Right atrium auricular region (tissue), 2 donors: ENCODE measurements at places on chromosomes 11 and 22. TPM values are rescaled to one million over a fixed set of nuclear protein-coding genes. Genes with fewer than 3 reads are reported as not detected.
A peak's percentile ranks its signal among the peaks of the same experiment; 100 is the strongest.

DNA sequence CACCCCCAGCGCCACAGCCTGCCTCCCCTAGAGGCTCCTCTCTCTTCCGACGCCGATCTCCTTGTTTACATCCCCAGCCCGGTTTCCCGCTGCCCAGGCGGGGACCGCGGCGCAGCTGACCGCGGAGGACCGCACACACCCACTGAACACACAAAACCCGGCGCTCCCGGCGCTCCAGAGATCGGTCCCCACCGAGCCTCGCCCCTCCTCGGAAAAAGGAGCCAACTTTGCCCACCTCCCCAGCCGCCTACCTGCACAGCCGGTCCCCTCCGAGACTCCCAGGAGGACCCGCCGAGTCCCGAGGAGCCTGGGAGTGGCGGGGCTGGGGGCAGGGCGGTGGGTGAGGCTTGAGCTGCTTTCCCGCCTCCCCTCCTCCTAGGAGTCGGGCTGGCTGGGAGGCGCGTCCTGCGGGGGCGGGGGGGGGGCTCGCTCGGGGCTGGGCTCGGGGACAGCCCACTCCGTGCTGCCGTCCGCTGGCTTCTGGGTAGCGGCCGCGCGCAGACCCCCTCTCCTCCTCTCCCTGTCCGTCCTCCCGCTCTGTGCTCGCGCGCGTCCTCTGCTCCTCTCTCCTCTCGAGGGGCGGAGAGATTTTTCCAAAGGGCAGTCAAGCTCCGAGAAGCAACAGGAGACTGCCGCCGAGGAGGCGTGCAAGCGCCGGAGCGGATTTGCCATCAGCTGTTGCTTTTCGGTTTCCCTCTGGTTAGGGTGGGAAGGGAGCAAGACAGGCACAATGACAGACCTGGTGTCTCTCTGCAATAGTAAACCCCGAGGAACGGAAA, at the start of gene FXYD6:
TSS of gene FXYD6 (minus strand) at position 318 of the 779 bp plus-strand sequence. CDS start 33,882 bp downstream, outside the sequence.
- no peaks in the 10 kb centered on the region for H3K27me3 ChIP-seq
- no peaks in the 10 kb centered on the region for H3K36me3 ChIP-seq
- H3K4me3 ChIP-seq: peak within 1 kb of the TSS; percentile 63

The PSMA1 gene
- total RNA-seq: 96.0 TPM

GRCh38 chr11:61542705-61543104, 34.2 kb downstream of the LRRC10B start:
- H3K36me3 ChIP-seq: peaks cover 4% of the 10 kb centered on the region
- H3K4me3 ChIP-seq: no peak overlapping the region
- H3K27me3 ChIP-seq: no peaks in the 10 kb centered on the region
- no peaks in the 10 kb centered on the region for H3K4me1 ChIP-seq
- no peak for DNase-seq

GRCh38 chr11:77397631-77398030, 76.3 kb downstream of the PAK1 start:
- DNase-seq: no peak
- no peak overlapping the region for H3K27ac ChIP-seq
- no peaks in the 10 kb centered on the region for H3K36me3 ChIP-seq
- H3K4me3 ChIP-seq: no peak overlapping the region
- no peaks in the 10 kb centered on the region for H3K4me1 ChIP-seq

GRCh38 chr11:117868815-117869561, 7.5 kb downstream of the FXYD6 start:
- no peak for DNase-seq
- no peaks in the 10 kb centered on the region for H3K36me3 ChIP-seq
- H3K4me1 ChIP-seq: no peaks in the 10 kb centered on the region
- no peak overlapping the region for H3K4me3 ChIP-seq

The CCDC81 gene
- 0.51 TPM for total RNA-seq

GRCh38 chr11:61697078-61697502, 16.9 kb downstream of the DAGLA start:
- H3K4me1 ChIP-seq: no peaks in the 10 kb centered on the region
- DNase-seq: no peak
- no peak overlapping the region for H3K4me3 ChIP-seq
- no peaks in the 10 kb centered on the region for H3K36me3 ChIP-seq

GRCh38 chr11:71451596-71452198, 1.3 kb upstream of the NADSYN1 start:
- peak overlapping the region; percentile 78 for H3K27ac ChIP-seq
- no peak for DNase-seq
- H3K27me3 ChIP-seq: no peaks in the 10 kb centered on the region
- no peak overlapping the region for H3K4me3 ChIP-seq
- H3K4me1 ChIP-seq: peaks cover 39% of the 10 kb centered on the region

The NOX4 gene
- total RNA-seq: 5.9 TPM

DNA sequence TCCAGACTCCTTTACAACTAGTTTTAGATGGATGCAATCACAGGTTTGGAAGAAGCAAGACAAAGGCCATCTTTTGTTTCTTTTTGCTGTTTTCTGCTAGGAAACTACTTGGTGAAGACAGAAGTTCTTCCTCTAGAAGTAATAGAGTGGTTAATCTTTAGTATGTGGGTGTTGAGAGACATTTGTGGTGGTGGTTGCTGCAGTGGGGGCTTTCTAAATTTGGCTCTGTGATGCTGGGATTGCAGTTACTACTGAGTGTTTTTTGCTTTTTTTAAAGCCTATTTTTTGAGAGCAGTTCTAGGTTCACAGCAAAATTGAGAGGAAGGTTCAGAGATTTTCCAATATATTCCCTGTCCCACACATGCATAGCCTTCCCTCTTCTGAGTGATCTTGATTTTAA, 120.0 kb downstream of the AASDHPPT start:
- no peaks in the 10 kb centered on the region for H3K4me1 ChIP-seq
- H3K36me3 ChIP-seq: no peaks in the 10 kb centered on the region
- H3K27ac ChIP-seq: no peak overlapping the region
- H3K4me3 ChIP-seq: no peak overlapping the region
- no peaks in the 10 kb centered on the region for H3K27me3 ChIP-seq

DNA sequence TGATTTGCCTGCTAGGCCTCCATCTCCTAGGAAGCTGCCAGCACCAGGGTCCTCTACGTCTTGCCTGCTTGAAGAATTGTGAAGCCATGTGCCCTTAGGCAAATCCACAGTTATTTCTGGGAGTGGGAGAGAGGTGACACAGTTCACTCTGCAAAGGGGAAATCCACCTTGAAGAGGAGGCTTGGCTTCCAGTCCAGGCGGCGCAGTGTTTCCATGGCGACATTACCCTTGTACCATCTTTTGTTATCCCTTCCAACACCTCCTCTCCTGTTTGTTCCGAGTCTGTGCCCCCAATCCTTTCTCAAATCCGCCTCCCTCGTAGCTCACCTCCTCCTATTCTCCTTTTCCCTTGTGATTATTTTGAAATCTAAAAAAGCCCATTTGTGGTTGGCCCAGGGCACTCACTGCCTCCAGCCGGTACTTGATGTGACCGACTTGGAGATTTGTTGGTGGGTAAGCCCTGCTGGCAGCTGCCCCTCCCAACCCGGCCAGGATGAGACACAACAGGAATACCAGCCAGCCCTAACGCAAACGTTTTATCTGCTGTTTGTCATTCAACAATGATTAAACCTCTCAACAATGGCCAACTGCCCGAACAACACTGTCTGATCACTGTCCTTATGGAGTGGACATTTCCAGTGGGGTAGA, 18.4 kb downstream of the SYT13 start:
- H3K36me3 ChIP-seq: no peaks in the 10 kb centered on the region
- DNase-seq: no peak
- H3K27me3 ChIP-seq: no peaks in the 10 kb centered on the region
- H3K4me3 ChIP-seq: no peak overlapping the region
- H3K4me1 ChIP-seq: peaks cover 11% of the 10 kb centered on the region
- peak overlapping the region; percentile 49 for H3K27ac ChIP-seq

The MYOD1 gene
- not detected for total RNA-seq
